ENCODE measurements at places on chromosomes 3 and 15.

DNA sequence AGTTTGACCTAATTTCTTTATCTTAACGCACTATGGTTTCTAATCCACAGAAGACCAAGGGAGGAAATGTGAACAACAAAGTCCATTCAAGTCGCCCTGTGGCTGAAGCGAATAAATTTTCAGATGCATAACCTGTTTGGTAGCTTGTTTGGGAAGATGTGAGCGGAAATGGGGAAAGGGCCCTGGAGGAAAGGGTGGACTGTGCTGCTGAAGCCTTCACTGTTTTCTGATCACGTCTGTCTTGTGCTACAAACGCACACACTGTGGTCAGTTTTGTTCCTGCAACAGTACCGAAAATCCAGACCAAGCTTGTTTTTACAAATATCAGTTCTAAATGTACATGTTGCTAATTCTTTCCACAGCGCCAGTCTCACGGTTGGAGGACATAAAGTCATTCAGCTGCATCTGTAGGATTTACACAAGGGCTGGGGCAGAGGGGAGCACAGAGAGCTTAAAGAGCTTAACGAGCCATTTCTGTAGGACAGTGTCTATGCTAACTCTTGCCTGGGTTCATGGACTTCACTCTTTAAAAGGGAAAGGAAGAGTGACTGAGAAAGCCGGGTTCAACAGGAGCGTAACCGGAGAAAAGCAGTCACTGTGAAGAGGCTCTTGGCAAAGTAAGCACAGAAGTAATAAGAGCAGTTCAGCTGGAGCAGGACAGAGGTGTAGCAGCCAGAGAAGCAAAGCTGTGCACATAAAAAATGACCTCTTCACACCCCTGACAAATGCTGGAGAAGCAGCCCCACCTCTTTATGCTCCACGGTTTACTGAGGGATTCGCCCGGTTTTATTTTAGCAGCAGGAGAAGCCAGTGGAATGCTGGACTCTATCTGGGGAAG lies 66.6 kb downstream of the USF3 start:
- DNase-seq = no peak

DNA sequence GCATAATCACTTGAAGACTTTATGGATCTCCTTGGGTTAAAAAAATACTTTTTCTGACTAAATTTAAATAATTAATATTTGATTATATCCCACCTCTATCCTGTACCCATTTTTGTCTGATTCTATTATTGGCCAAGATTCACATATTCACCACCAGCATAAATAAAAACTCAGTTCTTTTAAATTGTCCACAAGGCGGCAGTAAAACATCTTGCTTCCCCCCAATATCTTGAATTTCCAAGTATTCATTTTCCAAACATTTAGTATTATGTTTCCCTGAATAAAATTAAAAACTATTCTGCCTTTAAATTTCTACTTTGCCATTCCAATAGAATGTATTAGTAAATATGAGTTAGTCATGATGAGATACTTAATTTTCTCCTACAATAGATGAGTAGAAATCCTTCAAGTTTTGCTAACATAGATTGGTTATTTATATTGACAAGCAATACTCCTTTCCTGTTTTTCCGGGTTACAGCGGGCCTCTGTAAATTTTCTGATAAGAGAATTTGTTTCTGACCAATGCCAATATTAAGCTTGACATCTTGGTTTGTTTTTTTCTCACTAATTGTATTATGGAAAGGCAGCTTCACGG lies 218.7 kb upstream of the MDFIC2 start:
- DNase-seq = peak; percentile 11

GRCh38 chr15:90063770-90064247 lies 38.5 kb downstream of the IDH2 start:
- DNase-seq = no peak

DNA sequence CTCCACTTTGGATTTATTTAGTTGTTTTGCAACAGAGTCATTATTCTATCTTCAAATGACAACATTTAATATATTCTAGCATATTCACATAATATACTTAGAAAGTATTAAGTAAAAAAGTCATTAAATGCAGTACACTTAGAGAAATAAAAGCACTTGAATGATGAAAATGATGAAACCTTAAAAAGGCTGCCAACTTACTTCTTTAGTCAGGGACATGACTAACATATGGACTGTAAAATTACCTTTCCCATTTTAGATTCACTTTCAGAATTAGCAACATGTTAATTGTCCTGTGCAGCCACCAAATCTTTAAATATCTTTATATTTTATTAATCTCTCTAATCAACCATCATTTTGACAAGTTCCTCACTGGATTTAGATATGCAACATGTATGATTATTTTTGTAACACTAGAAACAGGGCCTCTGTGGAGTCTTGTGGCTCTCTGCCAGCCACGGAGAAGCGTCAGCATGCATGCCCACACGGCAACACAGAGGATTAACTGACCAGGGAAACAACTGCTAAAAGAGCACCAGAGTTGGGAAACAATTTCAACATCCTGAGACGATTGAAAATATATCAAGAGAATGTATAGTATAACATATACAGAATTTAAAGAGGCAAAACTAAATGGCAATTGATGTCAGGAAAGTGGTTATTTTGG lies 95.7 kb downstream of the ANO10 start:
- DNase-seq = no peak

- no peak for DNase-seq
Measured at GRCh38 chr3:45350680-45351079, 37.7 kb upstream of the LARS2 start.

- DNase-seq = peak; percentile 86
Measured at GRCh38 chr15:63597038-63597790, at the start of gene FBXL22. Gene FBXL22 (plus strand): TSS chr15:63597387. CDS start chr15:63597393, 6 bp downstream.

GRCh38 chr15:69104050-69104750 lies 56.2 kb upstream of the GLCE start:
- no peak for DNase-seq

DNA sequence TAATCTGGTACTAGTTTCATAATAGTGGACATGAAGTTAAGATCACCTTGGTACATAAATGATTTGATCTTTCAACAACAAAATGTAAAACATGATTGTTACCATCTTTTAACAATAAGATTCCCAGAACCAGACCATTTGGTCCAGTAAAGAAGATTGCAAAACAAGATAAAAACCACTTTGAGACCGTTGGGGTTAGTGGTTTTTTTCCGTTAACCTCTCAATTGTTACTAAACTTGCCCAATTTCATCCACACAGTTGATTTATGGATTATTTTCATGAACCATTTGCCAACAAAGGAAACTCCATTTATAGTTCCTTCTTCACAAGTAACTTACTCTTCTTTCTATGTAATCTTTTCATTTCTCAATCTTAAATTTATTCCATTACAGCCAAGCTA lies 53.8 kb downstream of the ATP8B4 start:
- DNase-seq = no peak

DNA sequence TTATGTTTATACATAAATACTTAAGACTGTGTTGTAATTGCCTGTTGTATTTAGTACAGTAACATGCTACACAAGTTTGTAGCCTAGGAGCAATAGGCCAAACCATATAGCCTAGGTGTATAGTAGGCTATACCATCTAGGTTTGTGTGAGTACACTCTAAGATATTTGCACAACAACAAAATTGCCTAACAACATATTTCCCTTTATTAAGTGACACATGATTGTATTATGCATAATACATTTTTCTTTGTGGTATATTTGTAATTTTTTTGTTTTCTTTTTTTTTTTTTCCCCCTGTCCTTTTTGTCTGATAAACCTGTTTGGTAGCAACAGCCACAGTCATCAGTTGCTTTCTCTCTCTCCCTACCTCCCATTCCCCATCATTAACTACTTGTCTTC lies 945.6 kb downstream of the ZPLD1 start:
- DNase-seq = no peak

DNA sequence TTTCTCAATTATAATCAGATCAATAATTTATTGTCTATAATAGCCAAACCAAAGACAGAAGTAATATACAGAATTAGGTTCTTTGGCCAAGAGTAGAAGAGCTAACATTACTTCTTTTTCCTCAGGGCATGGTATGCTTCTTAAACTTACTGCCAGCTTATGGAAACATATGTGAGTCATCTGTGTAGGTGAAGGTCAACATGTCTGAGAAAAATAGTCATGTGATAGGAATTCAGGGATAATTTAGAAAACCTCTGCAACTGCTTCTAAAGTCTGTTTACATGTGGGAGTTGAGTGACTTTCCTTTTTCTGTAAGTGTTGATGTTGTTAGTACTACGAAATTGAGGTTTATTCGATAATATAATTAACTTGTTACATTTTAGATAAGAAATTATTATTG lies 19.2 kb upstream of the MAP6D1 start:
- no peak for DNase-seq

- DNase-seq = no peak
Measured at GRCh38 chr15:57393061-57393460, 16.8 kb downstream of the CGNL1 start.

DNA sequence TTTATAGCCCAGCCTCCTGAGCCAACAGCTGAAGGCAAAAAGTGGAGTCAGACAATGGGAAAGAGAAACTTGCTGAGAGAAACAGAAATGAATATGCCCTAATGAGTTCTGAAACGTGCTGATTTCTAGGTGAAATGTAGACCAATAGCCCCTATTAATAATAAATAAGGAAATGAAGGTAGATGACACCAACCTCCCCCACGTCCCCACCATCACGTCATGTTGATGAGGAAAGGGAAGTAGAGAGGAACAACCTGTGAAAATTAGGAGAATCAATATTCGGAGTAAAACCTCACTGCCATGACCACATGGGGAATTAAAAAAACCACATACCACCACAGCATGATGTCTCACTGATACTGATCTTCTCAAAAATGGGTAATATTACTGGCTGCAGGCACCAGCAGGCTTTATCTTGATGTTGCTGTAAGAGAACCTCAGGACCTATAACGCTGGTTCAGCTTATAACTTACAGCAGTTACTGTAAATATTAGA lies 64.0 kb downstream of the KAT2B start:
- DNase-seq = no peak

GRCh38 chr3:20898962-20899361 lies 713.0 kb upstream of the SGO1 start:
- DNase-seq = no peak

DNA sequence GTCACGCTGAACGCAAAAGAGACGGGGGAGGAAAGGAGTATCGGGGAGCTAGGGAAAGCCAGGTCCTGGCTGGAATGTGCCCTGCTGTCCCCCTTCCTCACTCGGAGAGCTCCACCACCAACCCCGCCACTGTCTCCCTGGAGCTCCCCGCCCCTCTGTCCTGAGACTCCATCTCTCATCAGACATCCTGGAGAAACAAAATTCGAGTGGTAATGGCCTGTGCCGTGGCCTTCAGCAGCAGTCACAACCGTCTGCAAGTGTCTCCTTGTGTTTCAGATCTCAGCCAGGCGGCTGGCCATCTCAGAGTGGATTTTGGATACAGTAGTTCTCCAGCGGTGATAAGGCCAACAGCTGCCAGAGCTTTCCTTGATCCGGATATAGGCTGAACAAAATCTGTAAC lies 76.9 kb downstream of the OCA2 start:
- no peak for DNase-seq

DNA sequence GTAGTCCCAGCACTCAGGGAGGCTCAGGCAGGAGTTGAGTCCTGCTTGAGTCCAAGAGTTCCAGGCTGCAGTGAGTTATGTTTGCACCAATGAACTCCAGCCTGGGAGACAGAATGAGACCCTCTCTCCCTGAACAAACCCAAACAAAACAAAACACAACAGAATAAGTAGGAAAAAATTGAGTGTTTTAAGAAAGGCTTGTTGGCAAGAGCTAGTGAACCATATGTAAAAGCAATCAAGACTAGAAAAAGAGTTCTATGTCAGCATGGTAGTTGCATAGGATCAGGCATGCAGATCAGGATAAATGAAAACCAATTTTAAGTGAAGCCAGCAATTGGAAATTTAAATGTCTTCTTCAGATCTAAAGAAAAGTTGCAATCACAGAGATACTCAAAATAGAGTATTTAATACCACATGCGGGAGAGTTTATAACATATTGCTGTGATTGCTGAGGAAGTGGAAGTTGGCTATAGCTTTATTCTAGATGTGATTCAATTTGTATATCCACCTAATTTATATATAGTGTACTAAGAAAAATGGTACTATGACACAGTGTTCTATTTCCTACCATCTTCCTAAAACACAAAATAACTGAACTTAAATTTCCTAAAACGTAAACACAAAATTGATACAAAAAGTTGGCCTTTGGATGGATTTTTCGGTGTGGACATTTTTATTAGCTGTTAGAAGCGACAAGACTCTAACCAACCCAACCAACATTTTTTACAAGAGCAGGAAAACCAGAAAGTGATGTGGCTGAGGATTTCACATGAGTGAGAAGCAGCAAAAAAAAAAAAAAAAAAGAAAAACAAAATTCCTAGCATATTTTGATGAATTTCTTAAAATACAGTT lies 101.9 kb upstream of the ROBO1 start:
- DNase-seq = no peak

GRCh38 chr15:39645138-39645975 lies 64.5 kb downstream of the THBS1 start:
- no peak for DNase-seq

GRCh38 chr3:183807209-183807728 lies 18.1 kb downstream of the MAP6D1 start:
- peak; percentile 62 for DNase-seq

DNA sequence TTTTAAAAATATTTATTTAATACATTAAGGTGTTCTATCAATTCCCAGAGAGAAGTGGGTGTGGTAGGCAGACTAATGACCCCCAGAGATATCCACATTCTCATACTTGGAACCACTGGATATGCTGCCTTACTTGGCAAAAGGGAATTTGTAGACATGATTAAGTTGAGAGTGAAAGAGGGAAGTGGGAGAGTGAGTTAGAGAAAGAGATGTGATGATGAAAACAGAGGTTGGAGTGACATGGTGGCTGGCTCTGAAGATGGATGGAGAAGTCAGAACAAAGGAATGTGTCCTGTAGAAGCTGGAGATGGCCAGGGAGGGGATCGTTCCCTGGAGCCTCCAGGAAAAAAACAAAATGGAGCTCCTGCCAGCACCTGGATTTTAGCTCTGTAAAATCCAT lies 32.0 kb downstream of the TNFAIP8L3 start:
- DNase-seq = no peak

GRCh38 chr15:61028427-61028826 lies 200.7 kb downstream of the RORA start:
- no peak for DNase-seq

GRCh38 chr3:123098426-123099330 lies 31.9 kb downstream of the PDIA5 start:
- no peak for DNase-seq

- no peak for DNase-seq
Measured at GRCh38 chr3:64832098-64832497, 144.3 kb upstream of the ADAMTS9 start.

DNA sequence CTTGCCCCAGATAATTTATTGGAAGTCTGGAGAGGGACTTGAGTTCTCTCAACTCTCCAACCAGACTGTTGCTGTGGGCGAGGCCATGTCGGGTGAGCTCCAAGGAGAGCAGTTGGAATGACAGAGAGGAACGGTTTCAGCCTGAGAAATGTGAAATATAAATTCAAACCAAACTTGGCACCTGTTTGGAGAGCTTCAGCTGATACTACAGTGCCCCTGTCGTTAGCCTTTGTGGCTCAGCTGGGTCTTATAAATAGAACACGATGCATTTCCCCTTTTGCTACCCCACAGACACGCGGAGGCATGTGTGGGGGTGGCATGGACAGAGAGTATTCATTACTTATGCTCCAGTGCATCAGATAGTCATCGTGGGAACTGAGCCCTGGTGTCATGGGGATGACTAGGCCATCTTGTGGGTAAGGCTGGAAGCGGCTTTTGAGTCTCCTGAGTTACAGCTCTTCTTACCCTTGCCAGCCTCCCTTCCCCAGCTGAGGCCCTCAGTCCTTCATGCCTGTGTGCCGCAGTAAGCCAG lies 15.6 kb downstream of the SMAD3 start:
- DNase-seq = no peak
